ENCODE measurements at places on chromosomes 3 and 15. TPM values are rescaled to one million over a fixed set of nuclear protein-coding genes. Genes with fewer than 3 reads are reported as not detected.

The AADACL2 gene
- not detected for total RNA-seq

The NANOGP8 gene
- total RNA-seq = not detected

The NRROS gene
- total RNA-seq = 0.02 TPM

The CPN2 gene
- total RNA-seq = not detected

The HESX1 gene
- total RNA-seq = not detected

The MKRN3 gene
- total RNA-seq = 9.6 TPM

The SI gene
- total RNA-seq = not detected

The ARGFX gene
- total RNA-seq = not detected

The BRK1 gene
- 121 TPM for total RNA-seq

The MYZAP gene
- total RNA-seq = 1.5 TPM

The GOLGA6L2 gene
- total RNA-seq = not detected

The GABRB3 gene
- 14.4 TPM for total RNA-seq

The CSPG5 gene
- total RNA-seq = 0.93 TPM

The CDHR4 gene
- not detected for total RNA-seq

The GOLGA8T gene
- total RNA-seq = not detected

The CPLX3 gene
- total RNA-seq = not detected

The MORC1 gene
- 0.04 TPM for total RNA-seq

The PPP4R2 gene
- 18.4 TPM for total RNA-seq

The CNTN6 gene
- total RNA-seq = 0.37 TPM

The DAZL gene
- not detected for total RNA-seq

The PRSS50 gene
- total RNA-seq = not detected

The UBAP1L gene
- total RNA-seq = not detected

The LRTM1 gene
- not detected for total RNA-seq

The VIPR1 gene
- total RNA-seq = not detected

The ILDR1 gene
- total RNA-seq = not detected

The MNS1 gene
- total RNA-seq = 0.66 TPM

The FOXB1 gene
- total RNA-seq = not detected

The NAA80 gene
- 2.4 TPM for total RNA-seq

The RHOV gene
- 0.41 TPM for total RNA-seq

The PXYLP1 gene
- 18.0 TPM for total RNA-seq

The CLRN1 gene
- not detected for total RNA-seq

The CORO2B gene
- 0.33 TPM for total RNA-seq

The LYZL4 gene
- total RNA-seq = not detected

The CEMIP gene
- total RNA-seq = 0.06 TPM

The A4GNT gene
- not detected for total RNA-seq

The C3orf49 gene
- not detected for total RNA-seq

The PPP2R3A gene
- 7.5 TPM for total RNA-seq

The SLC28A1 gene
- not detected for total RNA-seq

The NOX5 gene
- not detected for total RNA-seq

The SLC22A14 gene
- not detected for total RNA-seq

The CD47 gene
- 130 TPM for total RNA-seq

The TLE3 gene
- 17.5 TPM for total RNA-seq

The ACKR4 gene
- not detected for total RNA-seq

The HCN4 gene
- total RNA-seq = 0.04 TPM

The HAPLN3 gene
- 12.6 TPM for total RNA-seq

The AEN gene
- 23.9 TPM for total RNA-seq

The CLDN18 gene
- total RNA-seq = not detected

The TIMP4 gene
- total RNA-seq = 0.52 TPM

The GATA2 gene
- 4.0 TPM for total RNA-seq

The SPINK8 gene
- total RNA-seq = not detected

The MESP1 gene
- total RNA-seq = 0.47 TPM

The SCN10A gene
- not detected for total RNA-seq

The UROC1 gene
- total RNA-seq = not detected

The KLHL40 gene
- not detected for total RNA-seq

The IL20RB gene
- 61.5 TPM for total RNA-seq

The RBM6 gene
- total RNA-seq = 31.5 TPM
